ENCODE measurements at places on chromosomes 11 and 22.
A peak's percentile ranks its signal among the peaks of the same experiment; 100 is the strongest.

- peak; percentile 11 for DNase-seq
Observed at GRCh38 chr11:44246726-44247125, 63.2 kb downstream of the ALX4 start.

DNA sequence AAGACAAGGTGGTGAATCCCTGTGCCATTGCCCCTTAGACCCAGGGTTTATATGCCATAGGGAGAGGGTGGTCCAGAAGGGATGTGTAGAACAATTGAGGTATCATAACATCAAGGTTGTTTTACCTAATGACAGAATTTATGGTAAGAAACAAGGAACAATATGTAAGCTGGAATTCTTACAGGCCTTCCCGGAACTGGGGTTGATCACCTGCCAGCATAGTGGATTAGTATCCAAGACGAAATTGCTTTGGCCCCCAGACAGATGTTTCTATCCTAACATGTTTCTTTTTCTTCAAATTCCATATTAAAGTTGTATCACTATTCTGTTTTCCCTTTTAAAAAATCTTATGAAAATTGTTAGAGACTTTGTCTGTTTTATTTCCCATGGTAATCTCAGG, 343.8 kb upstream of the ANO3 start:
- DNase-seq = no peak

GRCh38 chr22:27372364-27372763, 429.2 kb downstream of the MN1 start:
- no peak for DNase-seq

DNA sequence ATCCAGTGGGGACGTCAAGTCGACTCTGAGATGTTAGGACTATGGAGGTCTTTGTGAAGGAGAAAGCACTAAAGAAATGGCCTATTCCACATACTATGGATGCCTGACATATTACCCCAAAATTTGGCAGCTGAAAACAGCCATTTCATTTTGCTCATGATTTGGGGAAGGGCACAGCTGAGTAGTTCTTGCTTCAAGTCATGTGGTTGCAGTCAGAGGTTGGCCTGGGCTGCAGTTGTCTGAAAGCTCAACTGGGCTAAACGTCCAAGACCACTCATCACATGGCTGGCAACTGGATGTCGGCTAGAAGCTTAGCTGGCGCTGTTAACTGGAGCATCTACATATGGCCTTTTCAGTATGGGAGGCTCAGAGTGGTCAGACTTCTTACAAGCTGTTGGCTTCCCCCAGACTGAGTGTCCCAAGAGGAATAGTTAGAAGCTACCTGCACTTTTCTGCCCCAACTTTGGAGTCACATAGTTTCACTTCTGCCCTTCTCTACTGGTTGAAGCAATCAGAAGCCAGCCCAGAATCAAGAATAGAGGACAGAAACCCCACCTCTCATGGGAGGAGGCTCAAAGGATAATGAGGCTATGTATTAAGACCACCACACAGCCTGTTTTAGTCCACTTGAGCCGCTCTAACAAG, 14.1 kb downstream of the SLC35C1 start:
- DNase-seq = no peak

Measured in epithelial cell of esophagus (primary cell).